GM23248 (cell line): ENCODE measurements at places on chromosomes 16 and 17. TPM values are rescaled to one million over a fixed set of nuclear protein-coding genes. Genes with fewer than 3 reads are reported as not detected.
A peak's percentile ranks its signal among the peaks of the same experiment; 100 is the strongest.

Gene UBALD2
- total RNA-seq = 5.6 and 6.4 TPM in 2 replicates

Gene TBC1D10B
- total RNA-seq = 41.2 and 43.9 TPM in 2 replicates

Gene NPIPB13
- total RNA-seq = 2.5 and 4.0 TPM in 2 replicates

Gene FAM171A2
- 4.6 and 4.8 TPM in 2 replicates for total RNA-seq

Gene APOBR
- total RNA-seq = not detected in 2 replicates

DNA sequence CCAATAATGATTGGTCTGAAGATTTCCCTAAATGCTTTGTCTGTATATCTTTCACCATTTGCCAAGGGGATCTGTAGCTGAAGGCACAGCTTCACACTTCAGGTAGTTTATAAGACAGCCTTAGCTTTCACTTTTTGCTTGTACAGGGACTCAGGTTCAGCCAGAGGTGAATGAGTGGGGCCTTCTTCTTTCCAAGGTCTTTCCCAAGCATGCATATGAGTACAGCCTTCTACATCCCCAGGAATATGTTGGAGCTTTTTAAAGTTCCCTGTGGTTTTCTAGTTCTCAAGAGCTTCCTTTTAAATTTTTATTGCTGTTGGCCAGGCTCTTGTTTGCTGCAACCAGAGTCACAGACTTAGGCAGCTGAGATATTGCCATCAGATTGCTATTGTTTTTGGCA is 17.9 kb upstream of the SPDYE4 start:
- no peak for DNase-seq

DNA sequence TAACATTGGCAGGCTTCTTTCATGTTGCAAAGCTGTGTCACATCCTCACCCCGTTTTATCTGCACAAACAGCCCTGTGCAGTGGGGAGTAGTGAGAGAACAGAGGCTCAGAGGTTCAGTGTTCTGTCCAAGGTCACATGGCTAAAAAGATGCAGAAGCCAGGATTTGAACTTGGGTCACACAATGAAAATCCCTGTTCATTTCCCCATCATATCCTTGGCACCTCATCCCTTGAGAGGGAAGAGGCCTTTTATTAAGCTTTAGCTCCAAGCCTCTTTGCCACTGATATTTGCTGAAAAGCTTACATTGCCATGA is 106.6 kb downstream of the AMFR start:
- DNase-seq = no peak

DNA sequence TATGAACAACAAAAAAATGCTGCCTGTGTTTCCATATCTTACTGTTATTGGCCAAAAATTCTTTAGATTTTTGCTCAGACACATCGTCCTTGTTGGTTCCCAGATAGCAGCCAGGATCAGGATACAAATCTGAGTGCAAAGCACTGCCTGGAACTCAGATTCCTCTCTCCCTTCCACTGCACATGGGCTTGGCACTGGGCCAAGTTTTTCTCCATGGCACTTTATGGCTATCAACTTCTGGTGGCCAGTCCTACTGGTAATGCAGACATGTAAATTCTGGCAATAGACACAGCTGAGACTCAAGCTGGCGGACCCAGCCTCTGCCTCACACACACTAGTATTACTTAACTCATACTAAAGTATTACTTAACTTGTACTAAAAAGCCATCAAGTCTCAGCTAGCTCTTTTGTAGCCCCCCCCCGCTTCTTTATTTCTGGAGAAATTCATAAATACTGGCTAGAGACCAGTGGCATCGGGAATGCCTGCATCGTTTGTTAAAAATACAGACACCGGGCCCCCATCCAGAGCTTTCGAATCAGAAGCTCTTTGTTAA is 181.2 kb upstream of the COX10 start:
- peak; percentile 18 for DNase-seq

- no peak for DNase-seq
These were observed 88.7 kb upstream of the CBX4 start for GRCh38 chr17:79927688-79928501.

DNA sequence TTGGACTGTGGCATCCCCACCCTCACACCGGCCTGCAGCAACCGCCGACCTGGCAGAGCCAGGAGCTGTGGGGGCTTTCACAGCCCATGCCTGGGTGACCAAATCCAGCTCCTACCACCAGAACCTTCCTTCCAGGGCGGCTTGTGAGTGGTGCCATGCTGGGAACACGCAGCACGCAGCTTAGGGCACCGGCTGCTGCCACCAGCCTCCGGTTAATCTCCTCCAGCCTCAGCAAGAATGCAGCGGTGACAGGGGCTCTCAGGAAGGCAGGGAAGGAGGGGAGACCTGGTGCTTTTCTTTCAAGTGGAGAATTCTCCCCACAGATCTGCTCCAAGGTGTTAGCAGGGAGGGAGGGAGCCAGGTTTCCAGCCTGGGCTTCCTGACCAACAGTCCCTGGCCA is 32.3 kb upstream of the ANKRD40CL start:
- DNase-seq = no peak

DNA sequence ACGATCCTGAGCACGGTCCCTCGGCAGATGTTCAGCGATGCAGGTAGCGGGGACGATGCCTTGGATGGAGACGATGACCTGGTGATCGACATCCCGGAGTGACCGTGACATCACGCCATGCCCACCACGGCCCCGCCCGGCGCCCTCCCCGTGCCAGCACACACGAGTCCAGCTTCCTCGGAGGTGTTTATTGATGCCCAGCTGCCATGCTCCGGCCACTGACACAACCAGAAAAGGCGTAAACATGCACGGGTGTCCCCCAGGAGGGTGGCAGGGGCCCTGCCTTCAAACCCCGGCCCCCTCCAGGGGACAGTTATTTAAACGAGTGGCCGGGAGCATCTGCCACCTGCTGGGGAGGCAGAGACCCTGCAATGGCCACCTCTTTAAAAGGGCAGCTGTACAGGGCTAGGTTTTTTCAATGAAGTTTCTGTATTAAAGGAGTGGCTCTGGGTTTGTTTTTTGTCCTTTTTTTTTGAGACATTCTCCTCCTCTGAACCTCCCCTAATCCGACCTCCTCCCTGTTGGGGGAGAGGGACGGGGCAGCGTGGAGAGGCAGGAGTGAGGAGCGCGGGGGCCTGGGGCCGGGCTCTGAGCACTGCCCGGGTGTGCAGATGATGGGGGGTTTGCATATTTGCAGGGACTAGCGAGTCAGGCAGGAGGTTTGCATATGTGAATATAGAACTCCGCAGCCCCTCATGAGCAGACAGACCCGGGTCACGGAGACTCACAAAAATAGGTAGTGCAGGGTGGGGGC is 5.3 kb downstream of the DOC2A start:
- peak; percentile 75 for DNase-seq

DNA sequence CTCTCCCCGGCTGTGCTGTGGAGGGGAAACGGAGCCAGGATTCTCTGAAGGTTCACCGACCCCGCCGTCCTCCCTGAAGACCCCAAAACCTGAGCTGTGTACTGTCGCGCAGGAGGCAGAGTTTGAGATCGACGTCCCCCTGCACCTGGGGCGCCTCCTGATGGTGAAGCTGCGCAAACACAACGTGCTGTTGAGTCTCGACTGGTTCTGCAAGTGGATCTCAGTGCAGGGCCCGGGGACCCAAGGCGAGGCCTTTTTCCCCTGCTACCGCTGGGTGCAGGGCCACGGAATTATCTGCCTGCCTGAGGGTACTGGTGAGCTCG is 62.6 kb upstream of the TEKT1 start:
- peak; percentile 45 for DNase-seq

- DNase-seq = no peak
These were observed 27.4 kb upstream of the GINS2 start for GRCh38 chr16:85716022-85716679.

DNA sequence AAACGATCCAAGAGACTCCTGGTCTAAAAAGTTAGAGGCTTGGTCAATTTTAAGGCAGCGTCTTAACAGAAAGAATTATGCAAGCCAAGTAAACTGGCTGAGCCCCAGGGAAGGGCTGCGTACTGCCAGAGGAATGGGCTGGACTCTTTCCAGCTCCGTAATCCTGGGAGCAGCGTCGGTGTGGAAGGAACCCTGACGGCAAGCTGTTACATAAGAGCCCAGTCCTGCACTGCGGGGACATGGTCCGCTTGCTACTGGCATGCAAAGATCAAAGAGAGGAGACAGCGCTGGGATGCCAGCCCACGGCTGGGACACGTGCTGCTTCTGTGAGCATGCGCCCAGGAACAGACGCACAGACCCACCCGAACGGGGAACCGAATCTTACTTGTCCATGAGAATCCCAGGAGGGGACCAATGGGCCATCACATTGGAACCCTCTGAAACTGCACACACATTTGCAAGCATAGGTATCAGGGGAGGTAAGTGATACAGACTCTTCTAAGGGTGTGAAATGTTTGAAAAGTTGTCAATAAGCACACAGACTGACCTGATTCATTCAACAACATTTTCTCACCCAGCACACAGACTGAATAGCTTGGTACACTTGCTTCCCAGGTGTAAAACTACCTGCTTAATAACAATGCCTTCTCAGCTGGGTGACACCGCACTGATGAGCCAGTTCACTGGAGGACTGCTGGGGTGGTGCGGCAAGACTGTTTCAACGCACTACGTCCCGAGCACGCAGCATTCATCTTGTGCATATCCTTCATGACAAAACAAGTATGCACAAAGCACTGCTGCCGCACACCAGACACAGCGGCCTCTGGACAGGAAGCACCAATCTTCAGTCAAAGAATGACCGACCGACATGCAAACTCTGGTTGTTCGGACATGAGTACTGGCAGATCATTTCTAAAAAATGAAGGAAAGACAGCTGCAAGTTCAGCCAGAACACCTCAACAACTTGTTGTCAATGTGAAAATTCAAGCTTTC is 94.9 kb downstream of the ANKRD11 start:
- DNase-seq = peak; percentile 97

- DNase-seq = peak; percentile 50
These were observed 13.6 kb downstream of the ZC3H7A start for GRCh38 chr16:11783319-11784037.

DNA sequence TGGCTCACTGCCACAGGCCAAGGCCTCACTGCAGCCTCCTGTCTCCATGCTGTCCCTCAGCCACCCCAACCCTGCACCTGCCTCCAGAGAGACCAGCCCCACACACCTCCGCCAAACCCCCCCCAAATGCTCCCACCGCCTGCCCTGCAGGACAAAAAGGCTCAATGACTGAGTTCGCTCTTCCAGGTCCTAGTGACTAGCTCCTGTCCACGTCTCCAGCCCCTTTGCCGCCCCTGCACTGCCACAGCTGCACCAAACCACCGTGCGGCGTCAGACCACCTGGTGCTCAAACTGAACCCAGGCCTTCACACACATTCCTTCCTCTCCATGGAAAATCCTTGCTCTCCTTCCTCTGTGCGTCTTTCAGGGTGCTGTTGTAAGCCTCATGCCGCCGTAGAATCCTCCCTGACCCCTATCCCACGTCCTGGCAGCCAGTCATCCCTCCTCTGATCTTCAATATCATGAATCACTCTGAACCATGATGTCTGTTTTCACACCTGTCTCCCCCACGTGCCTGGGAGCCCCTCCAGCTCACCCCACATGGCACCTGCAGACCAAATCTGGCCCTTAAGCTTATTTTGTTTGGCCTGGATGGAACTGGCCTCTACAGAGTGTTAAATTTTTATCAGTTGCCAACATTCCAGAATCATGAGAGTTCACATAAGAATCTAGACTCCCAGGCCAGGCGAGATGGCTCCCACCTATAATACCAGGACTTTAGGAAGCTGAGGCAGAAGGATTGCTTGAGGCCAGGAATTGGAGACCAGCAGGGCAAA is 4.3 kb upstream of the GSG1L start:
- DNase-seq = peak; percentile 72

- no peak for DNase-seq
These were observed 225.7 kb downstream of the C16orf78 start for GRCh38 chr16:49599281-49599680.

DNA sequence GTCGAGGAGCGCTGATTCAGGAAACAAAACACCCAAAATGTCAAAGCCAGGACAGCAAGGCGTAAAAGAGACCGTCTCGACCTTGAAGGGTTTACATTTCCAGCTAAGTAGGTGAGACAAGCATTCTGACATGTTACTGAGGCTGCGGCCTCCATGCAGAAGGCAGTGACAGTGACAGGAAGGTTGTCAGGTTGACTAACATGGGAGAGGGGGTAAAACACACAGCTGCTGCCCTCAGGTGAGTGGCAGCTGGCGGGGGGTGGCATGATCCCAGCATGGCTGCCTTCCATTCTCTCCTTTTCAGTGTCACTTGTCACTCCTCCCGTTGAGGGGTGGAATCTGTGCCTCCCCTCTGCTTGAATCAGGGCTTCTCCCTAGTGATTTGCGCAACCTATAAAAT is 31.9 kb upstream of the CRHR1 start:
- no peak for DNase-seq

- DNase-seq = no peak
These were observed 41.8 kb downstream of the RAB11FIP4 start for GRCh38 chr17:31433091-31433790.

DNA sequence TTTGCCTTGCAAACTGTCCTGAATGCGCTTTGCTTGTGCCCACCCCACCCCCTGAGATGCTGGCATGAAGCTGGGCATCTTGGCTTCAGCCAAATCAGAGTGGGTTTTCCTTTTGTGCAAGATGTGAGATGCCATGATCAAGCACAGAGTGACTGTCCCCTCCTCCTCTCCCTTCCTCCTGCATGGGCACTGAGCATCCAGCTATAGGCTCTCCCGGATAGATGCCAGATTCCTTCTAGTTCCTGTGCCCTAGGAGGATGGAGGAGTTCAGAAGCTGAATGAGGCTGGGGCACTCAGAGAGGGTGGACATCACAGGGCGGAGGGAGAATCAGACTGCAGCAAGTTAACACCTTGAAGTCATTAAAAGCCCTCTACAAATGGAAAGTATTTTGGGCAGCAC is 384.1 kb upstream of the CCL2 start:
- DNase-seq = no peak

DNA sequence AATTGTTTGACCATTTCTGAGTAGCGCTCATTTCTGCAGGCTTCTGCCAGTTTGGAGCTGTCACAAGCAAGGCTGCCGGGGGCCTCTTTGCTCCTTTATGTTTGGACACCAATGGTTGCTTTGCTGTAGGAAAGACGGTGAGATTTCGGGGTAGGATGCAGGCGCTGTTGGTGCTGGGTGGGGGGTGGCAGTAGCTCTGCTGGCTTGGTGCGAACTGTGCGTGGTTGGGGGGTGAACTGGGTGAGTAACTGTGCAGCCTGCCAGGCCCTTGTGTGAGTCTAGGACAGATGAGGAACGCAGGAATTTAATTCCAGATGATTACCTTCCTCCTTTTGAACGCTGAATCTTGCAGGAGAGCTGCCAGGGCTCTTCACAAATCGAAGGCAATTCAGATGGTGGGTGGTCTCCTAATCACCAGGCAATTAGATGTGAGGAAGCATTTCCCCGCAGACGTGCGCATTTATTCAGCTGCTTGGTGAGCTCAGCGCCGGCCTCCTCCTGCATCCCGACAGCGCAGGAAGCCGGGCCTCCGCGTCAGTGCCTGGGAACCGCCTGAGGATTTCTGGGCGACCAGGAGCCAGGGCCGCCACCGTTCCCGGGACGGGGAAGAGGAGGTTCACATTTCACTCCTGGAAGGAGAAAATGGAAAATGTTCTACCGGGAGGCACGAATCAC is 154.4 kb downstream of the FOXL1 start:
- peak; percentile 77 for DNase-seq
